ENCODE measurements at places on chromosomes 11 and 22. TPM values are rescaled to one million over a fixed set of nuclear protein-coding genes. Genes with fewer than 3 reads are reported as not detected.

Gene FGF19
- total RNA-seq, result not detected

Gene ARAP1
- total RNA-seq, result 73.3 TPM

Gene NPAS4
- total RNA-seq, result not detected

Gene SCUBE2
- total RNA-seq, result 0.33 TPM

Gene HARBI1
- total RNA-seq, result 4.0 TPM

Gene CNIH2
- total RNA-seq, result not detected

All from mammary microvascular endothelial cell (primary cell).